Activated CD4-positive, CD25-positive, alpha-beta regulatory T cell treated with anti-CD3 and anti-CD28 coated beads, Interleukin-2, amount 50 U/mL, for 16 hours (primary cell): ENCODE measurements at places on chromosomes 4 and X.

GRCh38 chr4:120319046-120319767 lies 252.6 kb upstream of the MAD2L1 start:
- DNase-seq, result no peak

- DNase-seq, result no peak
These were observed 100.8 kb upstream of the TENM3 start for GRCh38 chr4:182142176-182143085.

DNA sequence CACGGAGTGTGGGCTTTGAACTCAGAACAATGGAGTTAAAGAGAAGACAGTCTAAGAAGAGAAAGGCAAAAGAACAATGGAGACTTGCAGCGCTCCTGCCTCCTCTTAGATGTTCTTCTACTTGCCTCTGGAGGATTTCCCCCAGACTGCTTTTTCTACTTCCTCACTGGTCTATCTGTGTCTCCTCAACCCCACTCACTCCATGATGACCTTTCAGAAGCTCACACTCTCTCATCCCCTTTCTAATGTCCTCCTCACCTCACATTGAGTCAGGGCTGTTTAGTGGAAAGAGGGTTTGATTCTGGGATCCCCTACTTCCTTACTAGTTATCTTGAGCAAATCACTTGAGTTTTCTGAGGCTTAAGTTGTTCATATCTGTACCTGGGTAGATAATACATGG lies 12.2 kb upstream of the HERC6 start:
- DNase-seq, result no peak

DNA sequence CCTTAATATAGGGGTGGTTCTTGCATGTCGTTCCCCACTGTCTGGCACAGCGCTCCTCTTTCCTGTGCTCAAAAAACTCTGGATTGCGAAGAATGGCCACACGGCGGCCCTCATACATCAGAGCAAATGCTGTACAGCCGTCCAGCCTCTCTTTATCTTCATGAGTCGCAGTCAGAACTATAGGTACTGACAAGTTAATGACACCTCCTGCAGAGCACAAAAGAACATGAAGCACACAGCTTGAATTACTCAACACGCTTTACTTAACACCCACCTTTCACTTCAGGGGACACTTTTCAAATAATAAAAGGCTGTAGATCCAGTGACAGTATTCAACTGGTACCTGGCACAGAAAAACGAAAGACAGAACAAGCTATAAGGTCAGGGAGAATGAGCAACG lies 65.3 kb downstream of the PAPSS1 start:
- DNase-seq, result no peak

- DNase-seq, result no peak
These were observed 430.3 kb downstream of the SPRY1 start for GRCh38 chr4:123826896-123827295.

- no peak for DNase-seq
These were observed 231.7 kb downstream of the CRLF2 start for GRCh38 chrX:980587-981235.

DNA sequence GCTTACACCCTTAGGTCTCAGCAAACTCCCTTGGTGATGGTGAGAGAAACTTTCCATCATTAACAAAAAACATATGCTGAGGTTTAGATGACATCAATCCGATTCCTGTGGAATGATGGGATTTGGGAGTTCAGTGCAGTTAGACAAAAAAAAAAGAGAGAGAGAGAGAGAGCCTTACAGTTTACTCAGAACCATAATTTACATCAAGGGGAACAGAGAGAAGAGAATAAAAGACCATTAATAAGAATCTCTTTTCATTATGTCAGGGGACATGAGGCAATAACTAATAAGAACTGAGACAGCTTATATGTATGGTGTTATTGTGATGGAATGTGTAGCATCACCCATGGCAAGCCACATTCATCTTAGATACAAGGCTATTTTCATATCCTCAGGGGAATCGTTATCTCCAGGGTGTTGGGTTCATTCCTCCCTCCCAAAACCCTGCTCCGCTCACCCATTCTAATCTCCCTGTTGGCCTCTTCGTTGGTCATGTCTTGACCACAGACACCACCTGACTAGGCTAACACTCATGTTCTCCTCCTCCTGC lies 175.7 kb upstream of the MXRA5 start:
- DNase-seq, result no peak

DNA sequence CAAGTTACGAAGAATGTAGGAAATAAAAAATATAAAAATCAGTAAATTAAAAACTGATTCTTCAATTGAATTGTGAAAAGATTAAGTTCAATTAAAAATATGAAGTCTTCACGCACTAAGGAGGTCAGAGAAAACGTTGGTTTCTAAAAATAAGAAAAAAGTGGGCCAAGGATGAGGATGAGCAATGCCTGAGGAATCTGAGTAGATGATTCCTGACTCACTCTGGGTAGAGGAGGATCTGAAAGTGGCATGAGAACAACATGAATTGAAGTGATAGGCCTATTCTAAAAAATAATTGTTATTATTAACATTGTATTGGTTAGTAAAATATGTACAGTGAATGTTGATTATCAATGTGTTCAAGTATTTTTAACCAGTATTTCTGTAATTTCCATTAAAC lies 444.2 kb downstream of the GRIA2 start:
- no peak for DNase-seq

DNA sequence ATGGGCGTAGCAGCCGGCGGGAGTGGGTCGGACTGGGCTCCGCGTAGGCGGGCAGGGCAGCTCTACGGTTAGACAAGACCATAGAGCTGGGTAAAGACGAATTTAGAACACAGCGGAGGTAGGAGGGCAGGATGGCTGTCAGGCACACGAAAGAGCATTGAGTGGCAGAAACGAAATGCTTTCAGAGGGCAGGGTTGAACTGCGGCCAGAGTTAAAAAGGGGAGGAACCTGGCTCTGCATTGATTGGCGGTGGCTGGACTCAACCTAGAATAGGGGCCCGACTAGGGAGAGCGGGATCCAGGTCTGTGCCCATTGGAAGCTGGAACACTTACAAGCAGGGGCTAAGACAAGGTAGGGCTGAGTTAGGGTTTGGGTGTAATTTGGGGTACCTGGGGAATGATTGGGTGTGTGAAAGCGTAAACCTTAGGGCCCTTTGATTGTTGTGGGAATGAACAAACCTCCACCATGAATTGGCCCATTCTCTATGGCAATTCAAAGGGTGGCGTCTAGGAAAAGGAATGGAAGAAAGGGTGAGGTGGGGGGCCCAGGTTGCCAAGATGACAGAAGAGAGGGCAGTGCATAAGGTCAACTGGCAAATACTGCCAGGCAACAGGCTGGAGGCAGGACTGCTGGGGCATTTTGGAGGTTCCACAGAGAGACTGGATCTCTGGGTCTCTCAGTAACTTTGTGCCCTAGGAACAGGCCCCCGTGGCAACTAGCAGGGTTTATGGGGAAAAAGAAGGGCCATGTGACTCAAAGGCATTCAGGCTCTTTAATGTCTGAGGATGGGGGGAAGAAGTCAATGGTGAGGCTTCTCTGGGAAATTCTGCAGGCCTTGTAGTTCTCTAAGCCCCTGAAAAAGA lies 911 bp upstream of the ELK1 start:
- no peak for DNase-seq

DNA sequence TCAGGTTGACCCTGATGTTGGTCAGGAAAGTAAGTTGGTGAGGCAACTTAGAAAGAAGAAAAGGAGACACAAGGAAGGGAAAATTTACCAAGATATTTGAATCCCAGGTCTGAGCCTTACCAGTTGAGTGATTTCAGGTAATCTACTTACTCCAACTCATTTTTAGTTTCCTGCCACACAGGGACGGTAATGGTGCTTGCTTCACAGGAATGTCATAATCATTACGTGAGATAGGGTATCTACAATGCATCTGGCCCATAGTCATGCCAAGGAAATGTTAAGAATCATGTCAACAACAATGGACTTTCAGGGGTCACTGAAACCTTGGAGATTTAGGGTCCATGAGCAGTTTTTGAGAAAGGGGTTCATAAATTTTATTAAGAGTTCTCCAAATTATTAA lies 195.4 kb upstream of the HHIP start:
- no peak for DNase-seq

DNA sequence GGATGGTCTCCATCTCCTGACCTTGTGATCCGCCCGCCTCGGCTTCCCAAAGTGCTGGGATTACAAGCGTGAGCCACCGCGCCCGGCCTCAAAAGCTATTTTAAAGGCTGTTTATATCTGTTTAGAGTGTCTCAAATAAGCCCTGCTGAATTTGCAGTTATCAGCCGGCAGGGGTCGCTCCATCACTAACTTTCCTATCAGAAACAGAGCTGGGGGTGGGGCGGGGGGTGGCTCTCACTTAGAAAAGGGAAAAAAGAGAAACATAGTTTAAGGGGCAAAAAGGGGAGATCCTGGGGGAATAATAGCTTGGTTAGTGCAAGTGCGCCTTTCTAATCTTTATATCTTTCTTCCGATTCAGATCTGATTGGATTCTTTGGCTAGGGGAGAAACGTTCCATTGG lies 450.7 kb downstream of the UBE2NL start:
- DNase-seq, result no peak

GRCh38 chr4:3679071-3679825 lies 86.9 kb upstream of the ADRA2C start:
- no peak for DNase-seq

- DNase-seq, result no peak
These were observed 43.5 kb upstream of the DDX60 start for GRCh38 chr4:168362025-168362401.

- no peak for DNase-seq
These were observed 226.0 kb downstream of the VEGFC start for GRCh38 chr4:176566769-176567168.

GRCh38 chr4:160611181-160611580 lies 1508.3 kb downstream of the RAPGEF2 start:
- DNase-seq, result no peak

- DNase-seq, result no peak
These were observed 173.0 kb upstream of the TET2 start for GRCh38 chr4:104973708-104974107.

- DNase-seq, result no peak
These were observed 24.9 kb downstream of the SH3BP2 start for GRCh38 chr4:2817701-2818350.

- DNase-seq, result no peak
These were observed 3.2 kb downstream of the SPRY1 start for GRCh38 chr4:123399627-123400358.

DNA sequence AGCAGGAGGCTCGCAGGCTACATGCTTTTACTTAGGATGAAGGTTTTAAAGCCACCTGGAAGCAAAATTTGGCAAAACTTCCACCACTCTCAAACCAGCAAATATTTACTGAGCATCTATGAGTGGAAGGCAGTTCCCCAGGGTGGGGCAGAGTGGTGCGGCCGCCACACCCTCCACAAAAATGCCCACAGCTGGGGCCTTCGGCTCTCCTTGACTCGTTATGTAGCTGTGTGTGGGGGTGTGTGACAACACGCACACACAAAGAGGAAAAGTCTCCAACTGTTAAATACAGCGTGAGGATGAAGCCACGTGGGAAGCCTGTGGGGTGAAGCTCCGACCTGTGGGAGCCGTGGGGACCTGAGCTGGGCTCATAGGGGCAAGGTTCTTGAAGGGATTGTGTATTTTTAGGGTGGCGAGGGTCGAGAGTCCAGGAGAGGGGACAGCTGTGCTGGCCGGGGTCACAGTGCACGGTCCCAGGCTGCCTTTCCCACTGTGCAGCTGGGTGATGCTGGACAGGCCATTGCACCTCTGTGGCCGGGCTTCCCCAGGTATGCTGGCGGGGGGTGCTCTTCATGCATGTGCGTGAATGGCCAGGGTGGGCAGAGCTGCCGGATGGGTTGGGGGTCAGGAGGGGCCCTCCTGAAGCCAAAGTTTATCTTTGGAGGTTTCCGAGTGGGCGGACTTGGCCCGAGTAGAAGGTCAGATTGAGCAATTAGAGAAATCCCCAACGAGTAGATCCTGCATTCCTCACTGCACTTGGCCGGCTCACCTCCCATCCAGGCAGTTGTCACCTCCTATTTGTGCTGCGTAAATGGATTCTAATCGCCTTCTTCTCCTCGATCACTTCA lies 25.4 kb downstream of the SORCS2 start:
- no peak for DNase-seq

DNA sequence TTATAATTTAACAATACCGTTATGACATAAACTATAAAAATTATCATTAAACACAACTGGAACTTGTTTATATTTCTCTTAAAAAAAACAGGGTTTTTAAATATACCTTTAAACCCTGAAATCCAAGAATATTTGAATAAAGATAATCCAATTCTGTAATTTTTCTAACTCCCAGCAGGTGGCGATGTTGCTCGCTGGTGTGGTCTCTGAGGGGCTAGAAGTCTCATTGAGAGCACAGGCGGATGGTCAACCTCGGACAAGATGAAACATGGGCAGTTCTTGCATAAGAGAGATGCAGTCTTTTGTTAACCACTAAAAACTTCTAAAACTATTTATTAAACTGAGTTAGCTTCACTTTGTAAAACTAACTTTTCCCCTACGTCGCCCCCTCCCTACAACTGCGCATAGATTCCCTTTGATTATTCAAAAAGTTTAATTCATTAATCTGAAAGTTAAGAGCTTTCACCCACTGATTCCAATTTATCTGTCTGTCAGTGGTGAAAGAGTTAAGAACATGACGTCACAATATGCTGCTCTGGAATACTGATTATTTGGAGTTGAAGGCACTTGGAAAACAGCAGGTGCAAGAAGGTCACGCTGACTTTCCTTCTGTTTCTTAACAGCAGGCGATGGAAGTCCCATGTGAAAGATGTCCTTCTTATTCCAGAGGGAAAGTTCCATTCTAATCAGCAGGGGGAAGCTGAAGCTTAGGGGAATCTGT lies 29.5 kb downstream of the DMP1 start:
- DNase-seq, result no peak

- DNase-seq, result no peak
These were observed at the start of gene PNMA3 for GRCh38 chrX:153055871-153056749. TSS of gene PNMA3 (plus strand) at chrX:153056470. CDS start at chrX:153057056, 586 bp downstream.

GRCh38 chr4:174538876-174539250 lies 16.6 kb upstream of the HPGD start:
- DNase-seq, result no peak
